Activated T-cell treated with anti-CD3 and anti-CD28 coated beads for 24 hours (primary cell): ENCODE measurements at places on chromosomes 11 and 22.

DNA sequence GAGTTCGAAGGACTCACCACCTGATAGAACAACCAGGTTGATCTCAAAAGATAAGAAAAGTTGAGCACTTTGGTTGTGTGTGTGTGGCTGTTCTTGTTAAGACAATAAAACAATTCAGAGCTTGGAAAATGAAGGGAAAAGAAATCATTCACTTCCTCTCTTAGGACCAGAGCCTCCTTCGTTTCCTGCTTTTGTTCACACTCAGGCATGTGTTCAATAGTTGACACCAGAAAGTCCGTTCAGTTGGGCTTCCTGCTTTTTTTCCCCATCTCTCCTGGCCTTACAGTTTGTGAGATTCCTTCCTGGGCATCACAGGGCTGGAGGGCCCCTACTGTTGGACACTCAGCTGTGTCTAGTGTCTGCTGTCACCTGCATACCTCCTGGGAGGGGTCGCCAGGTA lies 48.0 kb downstream of the TSPAN18 start:
- DNase-seq, result no peak

- no peak for DNase-seq
These were observed 8.3 kb upstream of the HTR3B start for GRCh38 chr11:113896156-113896879.

DNA sequence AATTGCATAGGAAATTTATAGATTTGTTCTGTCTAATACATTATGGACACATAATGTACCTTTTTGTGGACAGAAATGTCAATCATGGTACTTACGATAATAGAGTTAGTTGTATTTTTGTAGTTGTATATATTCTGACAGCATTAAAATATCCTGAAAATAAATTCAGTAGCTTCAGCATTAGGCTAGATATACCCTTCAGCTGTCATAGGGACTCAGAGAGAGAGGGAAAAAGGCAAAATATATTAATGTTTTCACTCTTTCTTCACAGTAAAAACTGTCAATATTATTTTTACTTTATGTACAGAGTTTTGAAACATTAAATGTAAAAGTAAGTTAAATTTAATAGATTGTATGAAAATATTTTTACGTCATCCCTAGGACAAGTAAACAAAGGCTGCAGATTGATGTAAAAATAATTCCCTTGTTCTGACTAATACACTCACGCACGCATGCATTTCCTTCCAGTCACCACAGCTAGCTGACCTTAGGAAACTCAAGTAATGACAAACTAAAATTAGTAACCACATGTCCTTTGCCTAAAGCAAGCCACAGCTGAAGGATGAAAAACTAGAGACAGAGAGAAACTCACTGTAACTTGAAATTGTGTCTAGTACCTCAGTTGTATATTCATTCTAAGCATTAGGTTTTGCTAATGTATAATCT lies 104.7 kb upstream of the CARD18 start:
- no peak for DNase-seq

- DNase-seq, result no peak
These were observed 32.5 kb downstream of the GLB1L2 start for GRCh38 chr11:134364261-134364660.

DNA sequence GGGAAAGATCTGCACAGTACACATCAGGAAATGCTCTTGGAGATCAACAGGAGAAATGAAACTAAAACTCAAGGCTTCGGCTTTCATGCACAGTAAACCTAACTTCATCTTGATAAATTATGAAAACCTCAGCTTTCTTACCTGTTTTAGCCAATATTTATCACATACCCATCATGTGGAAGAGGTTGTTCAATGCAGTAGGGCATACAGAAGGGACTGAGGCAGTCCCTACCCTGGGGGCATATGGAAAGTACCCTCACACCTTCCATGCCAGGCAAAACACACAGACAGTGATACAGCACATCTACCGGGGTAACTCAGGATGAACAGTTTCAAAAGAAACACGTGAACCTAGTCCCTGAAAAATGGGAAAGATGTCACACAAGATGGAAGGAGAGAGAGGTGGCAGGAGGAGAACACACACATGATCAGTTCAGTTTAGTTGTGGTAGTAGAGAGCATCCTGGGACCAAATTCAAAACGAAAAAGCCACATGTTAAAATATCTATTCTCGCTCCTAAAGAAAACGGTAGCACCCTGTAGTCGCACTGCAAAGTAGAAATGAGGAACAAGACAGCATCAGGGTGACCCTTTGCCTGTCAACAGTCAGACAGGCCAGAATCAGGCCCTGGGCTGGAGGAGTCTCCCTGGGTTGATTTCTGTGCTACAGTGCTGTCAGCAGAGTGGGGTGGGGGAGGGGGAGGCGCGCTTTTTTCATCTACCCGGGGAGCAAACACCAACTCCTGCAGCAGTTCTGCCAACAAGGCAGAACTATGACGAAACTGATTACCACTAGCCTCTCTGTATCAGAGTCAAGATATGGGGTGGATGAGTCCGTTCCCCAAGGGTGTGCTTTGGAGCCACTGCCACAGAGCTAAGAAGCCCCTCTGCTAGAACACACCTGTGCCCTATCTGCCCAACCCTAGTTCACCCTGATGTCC lies 1.3 kb downstream of the HIRA start:
- no peak for DNase-seq

GRCh38 chr11:80214413-80214812 lies 773.6 kb upstream of the TENM4 start:
- no peak for DNase-seq

- DNase-seq, result no peak
These were observed 13.5 kb upstream of the OSBP2 start for GRCh38 chr22:30680991-30681770.

- DNase-seq, result no peak
These were observed 4.7 kb upstream of the ZNF74 start for GRCh38 chr22:20389288-20389687.

- no peak for DNase-seq
These were observed 4.3 kb downstream of the TBX1 start for GRCh38 chr22:19764636-19765476.

GRCh38 chr11:106551744-106552673 lies 466.3 kb downstream of the GUCY1A2 start:
- DNase-seq, result no peak

DNA sequence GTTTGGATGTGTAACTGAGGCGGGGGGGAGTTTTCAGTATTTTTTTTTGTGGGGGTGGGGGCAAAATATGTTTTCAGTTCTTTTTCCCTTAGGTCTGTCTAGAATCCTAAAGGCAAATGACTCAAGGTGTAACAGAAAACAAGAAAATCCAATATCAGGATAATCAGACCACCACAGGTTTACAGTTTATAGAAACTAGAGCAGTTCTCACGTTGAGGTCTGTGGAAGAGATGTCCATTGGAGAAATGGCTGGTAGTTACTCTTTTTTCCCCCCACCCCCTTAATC lies 2.3 kb downstream of the MALAT1 start:
- no peak for DNase-seq

DNA sequence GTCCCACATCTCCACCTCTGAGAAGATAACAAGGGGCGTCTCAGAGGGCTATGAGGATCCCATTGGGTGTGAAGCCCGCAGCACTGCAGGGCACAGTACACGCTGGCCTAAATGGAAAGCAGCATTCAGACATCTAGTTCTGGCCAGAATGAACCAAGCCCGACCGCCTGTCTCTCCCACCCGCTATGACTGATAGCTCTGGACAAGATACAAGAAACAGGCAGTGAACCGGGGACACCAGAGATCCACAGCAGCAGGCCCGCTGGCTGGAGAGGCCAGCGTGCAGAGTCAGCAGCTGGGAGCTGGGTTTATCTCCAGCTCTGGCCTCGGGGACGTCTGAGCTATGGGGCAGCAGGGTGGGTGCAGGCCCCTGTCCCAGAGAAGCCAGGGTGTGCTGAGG lies 9.6 kb downstream of the CERK start:
- no peak for DNase-seq

GRCh38 chr11:59174664-59175033 lies 2.7 kb downstream of the DTX4 start:
- no peak for DNase-seq

DNA sequence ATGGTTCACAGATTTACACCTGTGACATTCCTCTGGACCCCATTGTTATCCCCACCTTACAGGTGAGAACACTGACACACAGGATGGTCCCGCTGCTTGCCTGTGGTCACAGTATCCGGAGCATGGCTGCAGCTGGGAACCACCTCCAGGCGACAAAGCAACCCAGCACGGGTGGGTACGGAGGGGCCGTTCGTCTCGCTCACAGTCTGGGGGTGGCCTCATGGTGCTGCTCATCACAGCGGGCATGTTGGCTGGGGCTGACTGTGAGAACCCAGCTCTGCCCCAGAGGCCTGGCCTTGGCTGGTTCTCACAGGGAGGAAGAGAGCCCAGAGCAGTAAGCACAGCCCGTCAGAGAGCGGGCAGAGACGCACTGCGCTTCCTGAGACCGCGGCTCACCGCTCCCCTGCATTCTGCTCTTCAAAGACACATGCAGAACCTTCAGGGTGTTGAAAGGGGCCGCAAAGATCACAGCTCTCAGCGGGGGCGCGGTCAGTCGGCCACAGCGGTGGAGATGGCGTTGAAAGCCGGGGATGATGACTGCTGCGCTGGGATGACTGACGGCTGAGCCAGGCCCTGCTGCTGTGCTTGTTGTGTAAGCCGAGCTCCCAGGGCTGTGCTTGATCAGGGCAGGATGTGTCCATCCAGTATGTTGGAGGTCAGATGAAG lies 423.0 kb downstream of the BRD1 start:
- no peak for DNase-seq

DNA sequence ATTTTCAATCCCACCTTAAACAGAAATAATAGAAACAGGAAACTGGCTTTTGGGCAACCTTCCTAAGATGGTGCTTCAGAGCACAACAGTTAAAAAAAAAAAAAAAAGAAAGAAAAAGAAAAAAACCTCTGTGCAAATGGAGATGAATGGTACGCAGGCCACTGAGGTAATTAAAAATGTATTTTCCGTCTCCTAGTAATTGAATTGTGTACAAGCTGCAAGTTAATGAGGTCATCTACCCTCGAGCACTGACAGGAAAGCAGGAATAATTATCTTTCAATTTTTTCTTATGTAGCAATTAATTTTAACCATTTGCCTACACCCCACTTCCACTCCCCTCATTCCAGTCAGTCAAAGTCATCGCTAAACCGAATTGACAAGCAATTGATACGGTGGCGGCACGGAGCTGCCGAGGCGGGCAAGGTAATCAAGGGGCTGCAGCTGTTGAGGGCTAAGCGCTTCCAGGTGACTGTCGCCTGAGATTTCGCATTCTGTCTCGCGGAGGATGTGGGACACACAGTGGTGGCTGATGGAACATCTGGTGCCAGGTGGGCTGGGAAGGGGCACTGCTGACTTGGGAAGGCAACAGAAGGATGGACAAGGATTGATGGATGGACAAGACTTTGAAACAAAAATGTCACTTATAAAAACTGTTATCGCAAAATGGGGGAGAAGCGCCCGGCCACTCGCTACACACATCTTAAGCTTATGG lies 109.4 kb downstream of the RCN1 start:
- no peak for DNase-seq

DNA sequence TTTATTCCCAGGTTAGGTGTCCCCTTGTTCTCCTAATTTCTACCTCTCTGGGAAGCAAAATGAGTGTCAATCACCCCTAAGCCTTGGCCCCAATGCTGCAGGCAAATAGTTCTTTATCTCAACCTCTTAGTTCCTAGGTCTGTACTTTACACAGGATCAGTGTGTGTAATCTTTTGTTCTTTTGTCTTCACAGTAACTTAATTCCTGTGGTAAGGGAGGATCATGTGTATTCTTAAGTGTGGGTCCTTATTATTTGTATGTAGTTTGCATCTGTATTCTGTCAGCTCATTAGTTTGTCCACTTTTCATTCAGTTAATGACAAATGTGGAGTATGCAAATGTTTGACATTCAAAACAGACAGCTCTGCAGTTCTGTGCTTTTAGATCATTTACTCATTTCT lies 166.7 kb downstream of the FAT3 start:
- no peak for DNase-seq

- no peak for DNase-seq
These were observed 475.4 kb downstream of the INSC start for GRCh38 chr11:15590132-15590531.

DNA sequence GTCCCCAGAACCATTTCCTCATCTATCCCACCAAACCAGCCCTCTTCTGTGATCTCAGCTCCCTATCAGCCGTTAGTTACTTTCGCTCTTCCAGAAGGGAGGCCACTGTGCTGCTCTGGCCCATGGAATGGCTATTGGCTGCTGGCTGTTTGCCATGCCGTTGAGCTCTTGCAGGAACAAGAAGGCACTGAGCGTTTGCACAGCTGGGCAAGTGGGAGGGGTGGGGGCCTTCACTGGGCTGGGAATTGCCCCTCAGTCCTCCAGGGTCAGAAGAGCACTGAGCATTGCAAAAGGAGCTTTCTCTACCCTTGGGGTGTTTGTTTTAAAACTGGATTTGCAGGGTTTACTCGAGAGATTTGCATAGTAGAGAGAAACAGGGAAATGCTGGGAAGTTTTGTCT lies 129.0 kb upstream of the PARVA start:
- no peak for DNase-seq

DNA sequence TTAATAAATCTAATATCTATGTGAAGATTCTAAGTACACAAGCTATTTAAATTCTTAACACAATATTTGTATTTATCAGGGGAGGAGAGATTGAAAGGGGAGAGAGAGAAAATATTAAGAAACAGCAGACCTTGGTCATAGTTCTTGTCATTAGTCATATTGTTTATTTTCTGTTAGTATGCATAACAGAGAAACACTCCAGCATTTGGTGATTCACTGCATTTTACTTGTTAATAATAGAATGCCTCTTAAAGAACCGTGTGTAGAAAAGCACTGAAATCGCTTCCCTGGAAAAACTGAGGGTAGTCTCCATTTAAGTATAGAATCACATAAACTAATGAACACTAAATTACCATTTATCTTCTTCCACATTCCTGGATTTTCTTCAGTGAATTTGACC lies 122.7 kb upstream of the TRPC6 start:
- DNase-seq, result no peak

DNA sequence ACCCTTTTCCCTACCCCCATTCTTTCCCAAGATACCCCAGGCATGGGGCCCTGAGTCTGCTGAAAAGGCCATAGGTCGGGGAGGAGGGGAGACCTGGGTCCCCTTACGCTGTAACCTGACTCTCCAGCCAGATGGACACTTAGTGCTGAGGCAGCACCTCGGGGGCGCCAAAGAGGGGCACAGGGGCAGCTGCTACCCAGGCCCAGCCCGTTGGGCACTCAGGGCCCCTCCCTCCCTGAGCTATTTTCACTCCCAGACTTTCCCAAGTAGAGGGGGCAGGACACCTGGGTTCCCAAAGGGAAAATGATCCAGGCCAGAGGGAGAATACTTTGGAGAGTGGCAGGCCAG lies 933 bp downstream of the ACTN3 start:
- DNase-seq, result no peak
